Stimulated activated CD4-positive, alpha-beta T cell treated with anti-CD3 and anti-CD28 coated beads, Interleukin-1b, Interleukin-23, amount 100 ng/mL, for 1 hour (primary cell): ENCODE measurements at places on chromosomes 6 and 20.

DNA sequence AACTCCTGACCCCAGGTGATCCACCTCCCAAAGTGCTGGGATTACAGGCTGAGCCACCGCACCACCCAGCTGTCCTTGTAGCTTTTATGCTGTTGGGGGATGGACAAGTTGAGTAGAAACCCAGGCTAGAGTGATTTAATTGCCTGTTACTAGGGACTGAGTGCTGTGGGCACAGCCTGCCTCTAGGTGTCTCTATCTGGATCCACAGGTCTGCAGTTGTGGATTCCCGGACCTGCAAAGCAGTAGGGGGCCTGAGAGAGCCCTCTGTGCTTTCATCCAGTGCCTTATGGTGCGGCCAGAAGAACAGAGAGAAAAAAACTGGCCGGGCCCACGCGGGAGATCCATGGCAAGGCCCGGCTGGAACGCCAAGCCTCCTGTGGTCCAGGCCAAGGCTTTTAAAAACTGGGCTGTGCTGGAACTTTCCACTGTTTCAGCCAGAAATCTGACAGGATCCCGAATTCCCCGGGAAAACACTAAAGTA, 5.2 kb downstream of the SIRPA start:
- no peak for DNase-seq

DNA sequence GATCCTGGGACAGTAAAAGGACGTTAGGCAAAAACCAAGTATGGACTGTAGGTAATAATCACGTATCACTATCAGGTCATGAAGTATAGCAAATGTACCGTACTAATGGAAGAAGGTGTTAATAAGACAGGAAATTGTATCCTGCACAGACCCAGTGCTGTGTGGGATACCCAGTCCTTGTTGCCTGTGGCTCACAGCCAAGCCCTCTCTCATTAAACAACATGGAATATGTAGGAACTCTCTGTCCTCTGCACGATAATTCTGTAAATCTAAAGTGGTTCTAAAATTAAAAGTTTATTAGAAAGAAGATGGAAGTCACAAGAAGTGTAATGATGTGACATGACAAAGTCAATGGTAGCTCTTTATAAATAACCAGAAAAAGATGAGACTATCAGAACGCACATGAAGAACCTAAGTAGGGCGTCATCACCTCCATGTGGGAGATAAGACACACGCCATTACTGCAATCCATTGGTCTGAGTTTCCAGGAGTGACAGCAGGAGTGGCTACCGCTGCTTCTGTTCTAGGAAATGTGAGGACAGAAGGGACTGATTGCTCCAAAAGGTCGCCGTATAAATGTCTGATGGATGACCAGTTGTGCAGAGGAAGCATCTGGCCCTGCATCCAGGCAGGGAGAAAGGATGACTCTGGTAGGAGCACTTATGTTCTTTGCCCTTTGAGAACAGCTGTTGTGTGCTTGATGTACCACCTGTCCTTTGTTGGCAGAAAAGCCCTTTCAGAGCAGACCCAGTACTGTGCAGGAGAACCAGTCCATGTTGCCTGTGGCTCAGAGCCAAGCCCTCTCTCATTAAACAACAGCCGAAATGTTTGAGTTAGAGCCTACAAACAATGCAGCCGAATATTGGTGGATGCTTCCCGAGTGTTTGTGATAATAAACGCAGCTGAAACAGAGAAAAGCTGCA, 125.6 kb downstream of the FIG4 start:
- DNase-seq, result no peak

DNA sequence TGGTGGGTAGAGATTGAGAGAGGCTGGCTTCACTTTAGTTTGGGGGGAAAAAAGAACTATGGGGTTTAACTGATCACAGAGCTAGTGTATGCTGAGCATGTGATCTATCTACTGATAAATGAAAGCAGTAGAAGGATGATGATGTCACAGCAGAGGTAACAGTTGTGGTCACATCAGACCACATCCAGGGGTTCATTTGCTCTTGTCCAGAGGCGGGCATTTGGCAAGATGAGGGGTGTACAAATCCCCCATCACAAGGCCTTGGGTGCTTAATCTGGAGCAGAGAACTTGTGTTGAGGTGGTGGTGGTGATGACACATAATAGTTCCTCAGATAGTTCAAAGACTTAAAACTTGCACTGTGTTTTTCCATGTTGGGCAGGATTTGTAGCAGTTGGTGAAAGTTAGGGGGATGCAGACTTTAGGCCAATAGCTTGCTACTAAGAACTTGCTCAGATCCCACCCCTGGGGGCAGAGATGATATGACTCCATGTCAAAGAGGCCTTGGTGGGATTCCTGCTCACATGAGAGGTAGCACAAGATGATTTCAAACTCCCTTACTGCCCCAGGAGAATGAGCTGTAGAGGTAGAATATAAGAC, 63.4 kb downstream of the PRDM1 start:
- DNase-seq, result no peak

DNA sequence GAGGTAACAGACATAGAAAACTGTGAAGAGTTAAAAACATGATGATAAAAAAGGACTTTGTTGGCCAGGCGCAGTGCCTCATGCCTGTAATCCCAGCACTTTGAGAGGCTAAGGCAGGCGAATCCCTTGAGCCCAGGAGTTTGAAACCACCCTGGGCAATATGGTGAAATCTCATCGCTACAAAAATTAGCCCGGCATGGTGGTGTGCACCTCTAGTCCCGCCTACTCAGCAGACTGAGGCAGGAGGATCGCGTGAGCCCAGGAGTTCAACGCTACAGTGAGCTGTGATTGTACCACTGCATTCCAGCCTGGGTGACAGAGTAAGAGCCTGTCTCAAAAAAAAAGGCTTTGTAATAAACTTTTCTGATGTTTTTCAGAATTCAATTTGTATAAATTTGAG, 60.1 kb downstream of the GFOD1 start:
- DNase-seq, result no peak

DNA sequence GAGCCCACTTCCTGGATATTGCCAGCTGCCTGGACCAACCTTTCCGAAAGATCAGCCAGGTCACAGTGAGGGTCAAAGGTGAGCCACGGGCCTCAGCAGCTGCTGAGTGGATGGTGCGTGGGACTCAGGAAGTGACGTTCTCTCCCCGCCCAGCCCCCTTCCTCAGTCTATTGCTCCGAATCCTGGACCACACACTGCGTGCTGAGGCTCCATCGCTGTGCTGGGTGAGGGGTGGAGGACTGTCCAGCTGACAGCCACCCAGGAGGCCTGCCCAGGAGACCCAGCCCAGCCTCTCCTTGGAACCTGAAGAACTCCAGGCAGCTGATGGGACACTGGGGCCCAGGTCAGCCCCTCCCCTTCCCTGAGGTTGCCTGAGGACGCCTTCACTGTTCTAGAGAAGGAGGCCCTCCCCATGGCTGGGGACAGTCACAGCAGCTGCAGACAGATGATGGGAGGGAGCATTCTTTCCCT, 94.4 kb upstream of the CD93 start:
- no peak for DNase-seq

GRCh38 chr6:142265476-142265875, 36.3 kb upstream of the ADGRG6 start:
- DNase-seq, result no peak

DNA sequence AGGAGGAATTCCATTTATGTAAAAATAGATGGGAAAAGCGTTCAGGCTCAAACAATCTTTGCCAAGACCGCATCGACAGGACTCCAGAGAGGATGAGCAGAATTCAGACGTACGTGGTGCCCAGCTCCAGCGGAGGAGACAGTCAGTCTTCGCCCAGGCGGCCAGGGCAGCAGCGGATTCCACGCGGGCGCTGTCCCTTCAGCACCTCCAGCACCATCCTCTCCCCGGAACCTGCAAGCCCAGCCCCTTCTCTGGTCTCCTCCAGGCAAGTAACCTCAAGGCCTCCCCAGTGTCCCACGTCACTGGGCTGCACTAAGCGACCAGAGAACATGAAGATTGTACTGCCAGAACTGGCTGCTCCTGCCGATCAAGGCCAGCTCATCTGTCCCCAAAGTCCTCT, 2.8 kb upstream of the KCNQ2 start:
- no peak for DNase-seq

GRCh38 chr6:1110164-1110563, 201.7 kb upstream of the FOXQ1 start:
- DNase-seq, result no peak

DNA sequence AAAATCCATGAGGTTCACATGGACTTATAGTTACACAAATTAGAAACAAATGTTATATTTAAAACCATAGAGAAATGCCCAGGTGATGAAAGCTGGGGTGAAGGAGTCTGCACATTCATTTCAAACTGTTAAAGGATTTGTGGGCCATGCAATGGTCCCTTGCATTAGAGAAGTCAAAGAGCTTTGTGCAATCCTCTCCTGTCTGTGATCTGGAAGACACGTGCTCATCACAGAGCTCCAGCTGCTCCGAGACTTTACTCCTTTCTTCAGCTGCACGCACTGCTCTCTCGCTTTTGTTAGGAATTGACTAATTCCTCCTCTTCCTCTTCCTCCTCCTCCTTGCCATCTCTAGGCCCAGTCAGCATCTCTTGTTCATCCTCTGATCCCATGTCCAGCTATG, 4.1 kb upstream of the AIF1 start:
- DNase-seq, result no peak

GRCh38 chr6:108685970-108686369, 125.3 kb downstream of the FOXO3 start:
- DNase-seq, result no peak

GRCh38 chr6:2245877-2246863, 765 bp upstream of the GMDS start:
- DNase-seq, result peak; percentile 1

DNA sequence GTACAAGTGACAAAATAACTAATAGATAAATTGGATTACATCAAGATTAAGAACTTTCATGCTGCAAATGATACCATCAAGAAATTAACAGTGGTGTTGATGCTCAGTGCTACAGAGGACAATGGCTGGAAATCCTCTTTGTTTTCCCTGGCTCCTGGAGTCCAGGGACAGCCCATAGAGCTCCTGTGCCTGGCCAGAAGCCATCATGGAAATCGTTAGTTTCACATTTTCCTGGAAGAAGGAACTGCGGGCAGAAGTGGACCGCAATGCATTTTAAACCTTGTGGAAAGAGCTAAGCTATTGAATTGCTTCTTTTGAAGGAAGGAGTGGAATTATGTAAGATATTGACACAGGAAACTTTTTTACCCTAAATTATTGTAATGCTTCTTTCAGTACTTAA, 276.0 kb downstream of the GJA1 start:
- DNase-seq, result no peak

GRCh38 chr20:55615818-55616217, 389.5 kb downstream of the CBLN4 start:
- no peak for DNase-seq

DNA sequence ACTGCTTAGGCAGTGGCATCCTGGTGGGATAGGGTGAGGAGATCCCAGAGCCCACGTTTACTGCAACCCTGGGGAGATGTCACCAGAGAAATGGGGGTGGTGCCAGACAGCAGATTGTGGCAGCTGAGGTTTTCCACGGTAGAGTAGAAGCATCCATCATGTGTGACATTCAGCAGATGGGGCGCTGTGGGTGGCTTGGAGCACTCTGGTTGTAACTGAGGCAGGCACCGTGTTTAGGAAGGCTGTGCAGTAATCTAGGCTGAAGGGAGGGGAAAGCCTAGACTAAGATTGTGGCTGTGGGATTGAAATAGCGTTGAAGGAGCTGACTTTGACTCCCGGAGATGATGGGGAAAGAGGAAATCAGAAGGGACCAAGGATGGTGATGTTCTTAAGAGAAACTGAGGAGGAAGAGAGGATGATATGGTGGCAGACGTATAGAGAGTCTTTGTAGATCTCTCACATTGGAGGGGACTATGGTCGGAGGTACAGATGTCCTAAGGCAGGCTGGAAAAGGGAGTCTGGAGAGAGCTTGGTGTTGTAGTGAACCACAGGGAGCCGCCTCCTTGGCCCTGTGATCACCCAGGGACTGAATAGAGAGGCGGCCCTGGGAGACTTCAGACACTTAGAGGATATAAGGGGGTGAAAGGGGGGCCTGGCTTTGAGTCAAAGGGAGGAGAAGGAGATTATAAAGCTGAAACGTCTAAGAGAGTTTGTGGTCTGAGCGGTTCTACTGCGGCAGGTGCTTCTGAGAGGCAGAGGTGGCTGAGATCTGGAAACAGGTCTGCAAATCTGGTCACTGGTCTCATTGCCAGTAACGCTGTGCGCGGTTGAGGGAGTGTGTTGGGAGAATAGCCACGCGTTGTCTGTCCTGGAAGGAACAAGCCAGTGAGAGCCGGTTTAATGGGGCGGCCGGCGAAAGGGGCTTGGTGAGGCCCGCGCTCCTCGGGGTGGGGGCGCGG, 792 bp upstream of the MICA start:
- DNase-seq, result no peak

DNA sequence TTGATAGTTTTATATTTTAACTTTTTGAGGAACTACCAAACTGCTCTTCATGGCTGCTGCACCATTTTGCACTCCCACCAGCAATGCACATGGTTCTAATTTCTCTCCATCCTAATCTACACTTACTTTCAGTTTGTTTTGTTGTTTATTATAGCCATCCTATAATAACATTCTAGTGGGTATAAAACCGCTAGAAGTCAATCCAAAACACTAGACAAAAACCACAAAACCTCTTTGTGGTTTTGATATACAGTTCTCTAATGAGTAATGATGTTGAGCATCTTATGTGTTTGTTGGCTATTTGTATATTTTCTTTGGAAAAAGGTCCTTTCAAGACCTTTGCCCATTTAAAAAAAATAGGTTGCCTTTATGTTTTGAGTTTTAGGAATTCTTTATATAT, 5.6 kb downstream of the RPP21 start:
- no peak for DNase-seq

DNA sequence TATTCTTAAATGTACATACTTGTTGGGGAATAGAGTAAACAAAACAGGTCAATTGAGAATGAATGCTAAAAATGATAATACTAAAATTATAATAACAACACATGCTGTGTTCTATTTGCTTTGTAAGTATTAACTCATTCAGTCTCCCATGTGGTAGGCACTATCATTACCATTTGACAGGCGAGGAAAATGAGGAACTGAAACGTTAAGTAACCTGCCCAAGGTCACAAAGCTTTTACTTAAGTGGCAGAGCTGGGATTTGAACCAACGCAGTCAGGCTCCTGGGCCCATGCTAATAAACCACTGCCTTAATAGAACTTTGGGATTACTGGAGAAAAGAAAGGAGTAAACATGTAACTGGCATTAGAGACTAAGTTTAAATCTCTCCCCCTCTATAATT, 3.8 kb downstream of the NSFL1C start:
- DNase-seq, result no peak

GRCh38 chr6:88730611-88731011, 232.8 kb downstream of the RNGTT start:
- DNase-seq, result no peak

DNA sequence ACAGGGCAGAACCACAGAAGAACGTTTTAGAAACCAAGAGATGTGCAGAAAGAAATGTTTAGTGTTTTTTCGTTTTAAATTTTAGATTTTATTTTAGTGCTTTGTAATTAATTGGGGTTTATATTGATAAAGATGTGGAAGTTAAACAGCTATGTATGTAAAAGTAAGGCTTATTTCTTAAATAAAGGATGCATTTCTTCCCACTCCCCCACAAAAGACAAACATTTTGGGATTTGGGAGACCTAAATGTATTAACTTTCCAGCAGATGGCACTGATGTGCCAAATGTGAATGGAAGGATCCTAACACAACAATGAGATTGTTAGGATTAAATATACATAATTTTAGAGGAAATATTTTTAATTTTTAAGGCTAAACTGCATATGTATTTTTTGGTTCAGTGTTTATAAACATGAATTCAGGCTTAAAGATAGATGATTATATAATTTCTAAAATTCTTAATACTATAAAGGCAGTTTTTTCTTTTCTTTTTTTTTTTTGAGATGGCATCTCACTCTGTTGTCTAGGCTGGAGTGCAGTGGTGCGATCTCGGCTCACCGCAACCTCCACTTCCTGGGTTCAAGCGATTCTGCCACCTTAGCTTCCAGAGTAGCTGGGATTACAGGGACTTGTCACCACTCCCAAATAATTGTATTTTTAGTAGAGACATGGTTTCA, 12.0 kb downstream of the PFDN4 start:
- DNase-seq, result no peak
